Sigmoid colon (tissue), 7 donors: ENCODE measurements at places on chromosomes 2 and 18. TPM values are rescaled to one million over a fixed set of nuclear protein-coding genes. Genes with fewer than 3 reads are reported as not detected.

PLEK gene
- 5.8 TPM for total RNA-seq

CABLES1 gene
- 1.9 TPM for total RNA-seq

DNA sequence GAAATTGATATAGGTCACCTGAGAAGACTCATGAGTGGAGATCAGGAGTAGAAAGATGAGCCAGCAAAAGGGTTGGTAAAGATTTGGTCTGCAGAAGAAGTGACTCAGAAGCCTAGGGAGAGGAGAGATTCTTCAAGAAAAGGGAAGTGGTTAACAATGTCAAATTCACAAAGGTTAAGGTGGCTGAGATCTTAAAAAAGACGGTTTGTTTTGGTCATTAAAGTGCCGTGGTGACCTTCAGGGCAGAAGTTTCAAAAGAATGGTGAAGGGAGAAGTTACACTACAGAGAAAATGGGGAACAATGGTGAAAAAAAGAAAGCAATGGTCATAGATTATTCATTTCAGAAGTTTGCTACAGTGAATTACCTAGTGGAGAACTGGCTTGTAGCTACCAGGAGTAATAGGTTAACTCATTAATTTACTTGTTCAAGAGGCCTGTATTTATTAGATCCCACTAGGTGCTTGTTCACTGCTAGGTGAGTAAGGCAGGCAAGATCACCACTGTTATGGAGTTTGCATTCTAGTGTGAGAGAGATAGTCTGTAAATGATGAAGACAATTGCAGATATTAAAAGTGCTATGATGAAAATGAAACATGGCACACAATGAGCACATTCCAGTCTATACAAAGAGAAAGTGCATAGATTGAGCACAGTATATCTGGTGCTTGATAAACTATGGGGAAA is 43.0 kb downstream of the FBXO48 start:
- no peak overlapping the region for H3K27ac ChIP-seq
- DNase-seq = no peak
- H3K4me1 ChIP-seq = no peaks in the 10 kb centered on the region
- no peak overlapping the region for H3K4me3 ChIP-seq
- H3K36me3 ChIP-seq = no peaks in the 10 kb centered on the region
- H3K27me3 ChIP-seq = no peaks in the 10 kb centered on the region

DNA sequence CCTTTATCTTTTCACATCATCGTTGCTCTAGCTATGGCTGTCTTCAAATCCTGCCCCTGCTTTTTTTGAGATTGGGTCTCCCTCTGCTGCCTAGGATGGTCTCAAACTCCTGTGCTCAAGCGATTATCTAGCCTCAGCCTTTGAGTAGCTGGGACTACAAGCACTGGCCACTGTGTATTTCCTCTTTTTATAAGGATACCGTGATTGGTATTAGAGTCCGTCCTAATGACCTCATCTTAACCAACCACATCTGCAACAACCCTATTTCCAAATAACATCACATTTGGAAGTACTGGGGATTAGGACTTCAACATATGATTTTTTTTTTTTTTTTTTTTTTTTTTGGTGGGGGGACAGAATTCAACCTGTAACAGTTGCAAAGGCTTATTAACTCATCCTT is 9.1 kb downstream of the RESP18 start:
- no peak overlapping the region for H3K27ac ChIP-seq
- peaks cover 14% of the 10 kb centered on the region for H3K27me3 ChIP-seq
- no peak overlapping the region for H3K4me3 ChIP-seq

GRCh38 chr2:127313406-127313805 is 19.5 kb upstream of the ERCC3 start:
- H3K27ac ChIP-seq = no peak overlapping the region
- H3K27me3 ChIP-seq = no peaks in the 10 kb centered on the region
- DNase-seq = no peak
- H3K4me3 ChIP-seq = no peak overlapping the region
- H3K4me1 ChIP-seq = no peaks in the 10 kb centered on the region

DNA sequence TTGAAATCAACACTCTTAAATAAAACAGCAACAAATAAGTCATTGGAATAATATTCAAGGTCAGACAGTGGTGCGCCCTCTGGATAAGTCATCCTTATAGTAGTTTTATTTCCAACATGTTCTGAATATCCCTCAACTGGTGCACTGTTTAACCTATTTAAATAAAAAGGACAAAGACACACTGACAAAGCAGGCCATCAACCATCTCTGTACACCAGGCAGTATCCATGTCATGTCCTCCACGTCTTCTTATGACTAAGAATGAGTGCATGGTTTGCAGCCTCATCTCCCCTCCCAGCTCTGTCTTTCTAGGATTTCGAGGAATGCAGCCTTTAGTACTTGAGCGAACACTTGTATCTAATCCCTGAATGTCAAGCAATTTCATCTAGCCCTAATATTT is 42.4 kb downstream of the ST3GAL5 start:
- no peaks in the 10 kb centered on the region for H3K36me3 ChIP-seq
- no peak overlapping the region for H3K4me3 ChIP-seq
- no peaks in the 10 kb centered on the region for H3K27me3 ChIP-seq

- no peak for DNase-seq
- H3K4me3 ChIP-seq = no peak overlapping the region
- no peaks in the 10 kb centered on the region for H3K27me3 ChIP-seq
- H3K36me3 ChIP-seq = peaks cover 3% of the 10 kb centered on the region
These were observed 87.8 kb downstream of the KCTD1 start for GRCh38 chr18:26460449-26461091.
